ENCODE measurements at places on chromosomes 7 and 10.

DNA sequence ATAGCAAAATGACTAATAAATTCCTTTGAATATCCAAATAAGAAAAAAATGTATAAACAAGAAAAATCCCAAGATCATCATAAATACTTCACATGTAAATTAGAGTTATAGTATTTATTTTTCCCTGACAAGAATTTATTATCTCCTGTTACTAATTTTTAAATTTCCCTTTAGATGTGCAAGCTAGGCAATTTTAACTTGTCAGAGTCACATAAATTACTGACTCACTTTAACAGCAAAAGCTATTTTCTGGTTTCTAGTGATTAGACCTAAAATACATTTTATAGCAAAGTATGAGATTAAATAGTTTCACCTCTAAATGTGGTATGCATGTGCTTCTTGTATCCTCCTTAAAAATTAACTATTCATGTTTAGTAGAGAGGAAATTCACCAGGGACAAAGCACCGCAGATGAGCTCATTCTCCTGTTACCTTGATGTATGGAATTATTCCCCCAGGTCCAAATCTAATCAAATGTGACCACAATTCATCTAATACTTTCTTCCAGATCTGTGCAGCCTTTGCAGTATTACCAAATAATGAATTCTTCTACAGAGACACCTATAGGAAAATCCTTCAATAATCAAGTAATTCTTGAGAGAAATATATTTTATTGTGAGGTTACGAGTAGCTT, 621.2 kb downstream of the DNAJB9 start:
- no peak for DNase-seq

DNA sequence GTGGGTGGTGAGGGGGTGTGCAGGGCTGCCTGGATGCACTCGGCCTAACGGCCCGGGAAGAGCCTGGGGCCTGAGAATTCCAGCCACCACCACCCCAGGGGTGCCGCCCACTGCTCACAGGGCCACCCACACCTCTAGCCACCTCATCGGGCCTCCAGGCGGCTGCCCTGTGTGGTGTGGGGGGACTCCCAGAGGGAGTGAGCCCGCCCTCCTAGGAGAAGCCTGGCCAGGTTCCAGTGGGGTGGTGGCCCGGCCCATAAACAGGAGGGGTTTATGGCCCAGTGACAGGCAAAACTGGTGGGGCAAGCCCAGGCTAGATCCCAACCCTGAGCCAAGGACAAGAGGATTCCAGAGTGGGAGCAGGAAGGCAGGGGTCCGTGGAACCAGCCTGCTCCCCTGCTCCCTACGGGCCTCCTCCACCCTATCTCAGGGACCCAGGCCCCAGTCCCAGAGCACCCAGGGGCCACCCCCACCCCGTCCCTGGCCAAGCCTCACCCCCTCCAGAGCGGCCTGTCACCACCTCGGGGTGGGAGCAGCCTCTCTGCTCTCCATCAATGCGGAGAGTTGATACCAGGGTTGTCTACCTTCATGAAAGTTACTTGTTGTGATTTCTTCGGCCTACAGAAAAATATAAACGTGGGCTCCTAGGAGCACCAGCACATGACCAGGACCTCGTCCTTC, 20.2 kb upstream of the PDGFA start:
- DNase-seq = no peak

DNA sequence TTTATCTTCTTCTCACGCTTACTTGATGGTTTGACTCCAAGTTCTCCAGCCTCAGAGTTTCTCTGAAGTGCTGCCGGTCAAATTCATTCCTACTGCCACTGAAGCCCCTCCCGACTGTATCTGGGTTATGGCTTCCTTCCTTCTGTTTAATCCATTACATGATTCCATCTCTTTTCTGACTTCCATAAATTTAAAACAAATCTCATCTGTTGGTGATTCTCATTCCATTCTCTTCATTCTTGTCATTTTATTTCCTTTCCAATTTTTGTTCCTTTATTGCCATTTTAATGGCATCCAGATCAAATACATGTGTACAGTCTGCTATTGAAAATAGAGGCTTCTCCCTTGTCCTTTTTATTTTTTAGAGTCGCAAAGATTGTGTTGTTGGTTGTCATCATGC, 25.4 kb upstream of the HIBADH start:
- DNase-seq = no peak

DNA sequence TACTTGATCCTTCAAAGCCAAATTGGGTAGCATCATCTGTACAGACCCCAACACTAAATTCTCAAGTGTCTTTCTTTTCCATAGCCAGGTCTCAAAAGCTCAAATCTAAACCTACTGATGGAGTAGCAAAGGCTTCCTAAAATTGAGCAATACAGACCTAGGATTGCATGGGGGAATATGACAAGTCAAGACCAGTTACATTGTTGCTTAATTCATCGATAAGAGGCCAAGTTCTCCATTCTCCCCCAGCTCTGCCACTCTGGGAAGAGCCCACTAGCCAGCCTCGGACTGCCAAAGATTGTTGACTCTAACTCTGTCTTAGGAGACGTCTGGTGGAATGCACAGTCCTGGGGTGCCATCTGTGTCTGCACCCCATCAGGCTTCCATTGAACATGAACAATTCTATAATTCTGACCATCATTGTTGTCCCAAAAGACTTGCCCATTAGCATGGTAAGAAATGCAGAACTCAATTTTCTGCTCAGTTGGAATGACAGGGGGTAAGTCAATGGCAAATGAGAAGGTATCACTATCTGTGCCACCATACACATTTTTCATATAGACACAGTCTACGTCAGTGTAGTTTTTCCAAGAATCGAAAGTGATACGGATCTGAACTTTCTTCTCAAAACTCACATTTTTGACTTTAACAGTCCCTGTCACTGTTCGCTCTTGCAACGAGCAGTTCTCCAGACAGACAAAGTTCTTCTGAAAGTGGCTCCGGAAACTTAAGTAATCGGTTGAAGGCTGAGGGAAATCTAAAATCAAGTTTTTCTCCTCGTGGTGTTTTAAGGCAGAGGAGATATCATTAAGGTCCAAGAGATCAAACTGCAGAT, 2.9 kb downstream of the PPP1R3C start:
- no peak for DNase-seq

GRCh38 chr10:99344715-99345114, 15.6 kb downstream of the CNNM1 start:
- no peak for DNase-seq

DNA sequence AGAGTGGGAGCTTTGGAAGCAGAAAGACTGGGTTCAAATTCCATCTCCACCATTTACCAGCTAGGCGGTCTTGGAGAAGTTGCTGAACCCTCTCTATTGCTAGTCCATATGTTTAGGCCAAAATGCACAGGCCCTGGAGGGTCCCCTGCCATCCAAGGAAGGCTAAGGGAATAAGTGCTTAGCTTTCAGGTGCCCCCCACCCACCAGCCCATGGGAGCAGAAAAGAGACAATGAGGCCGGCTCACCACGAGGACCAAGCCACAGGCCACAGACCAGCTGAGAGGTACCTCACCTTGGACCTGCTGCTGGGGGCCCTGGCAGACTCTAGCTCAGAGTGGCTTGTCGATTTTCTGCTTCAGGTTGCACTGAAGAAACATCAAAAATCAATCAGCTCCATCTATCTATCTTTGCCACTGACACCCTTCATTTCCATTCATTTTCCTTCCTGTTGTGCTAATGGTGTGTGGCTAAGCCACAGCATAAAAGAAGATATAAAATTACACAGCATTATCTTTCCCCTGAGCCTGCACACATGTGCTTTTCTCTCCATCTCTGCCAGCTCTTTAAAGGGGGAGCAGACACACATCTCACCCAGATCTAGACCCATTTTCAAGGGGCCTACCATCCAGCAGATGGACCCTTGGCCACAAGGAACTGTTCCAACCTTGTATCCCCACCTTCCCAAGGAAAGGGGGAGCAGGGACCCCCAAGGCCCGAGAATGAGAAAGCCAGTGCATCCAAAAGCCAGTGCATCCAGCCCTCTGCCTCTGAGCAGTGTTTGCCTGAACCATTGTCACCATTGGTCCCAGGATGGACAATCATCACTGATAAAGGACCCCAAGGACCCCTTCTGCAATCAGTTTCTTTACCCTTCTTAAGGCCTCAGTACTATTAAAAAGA, 65.4 kb downstream of the GRID1 start:
- no peak for DNase-seq

- no peak for DNase-seq
These were observed 28.4 kb downstream of the DNAJC9 start for GRCh38 chr10:73218431-73219191.

GRCh38 chr10:76649723-76650127, 987.9 kb downstream of the KCNMA1 start:
- DNase-seq = no peak

- DNase-seq = no peak
These were observed 10.7 kb upstream of the HOXA13 start for GRCh38 chr7:27210441-27211083.

DNA sequence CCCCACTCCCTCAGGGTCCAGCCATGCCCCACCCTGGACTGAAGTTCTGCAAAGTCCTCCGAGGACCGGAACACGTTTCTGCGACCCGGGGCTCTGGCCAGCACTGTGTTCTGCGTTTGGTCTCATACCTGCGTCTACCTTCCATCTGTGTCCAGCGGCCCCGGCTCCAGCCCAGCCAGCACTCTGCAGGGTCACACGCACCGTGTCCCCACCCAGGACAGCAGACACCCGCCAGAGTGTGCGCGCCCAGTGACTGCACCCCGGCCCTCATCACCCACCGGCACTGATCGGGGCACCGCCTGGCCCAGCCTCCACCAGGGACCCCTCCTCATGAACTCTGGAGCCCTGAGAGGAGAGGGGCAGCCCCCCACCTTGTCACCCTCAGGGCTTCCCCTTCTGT, 20.3 kb downstream of the SLC29A4 start:
- no peak for DNase-seq

GRCh38 chr10:3702056-3702546, 82.9 kb downstream of the KLF6 start:
- DNase-seq = no peak

GRCh38 chr7:71470326-71470725, 338.4 kb downstream of the GALNT17 start:
- DNase-seq = no peak

- no peak for DNase-seq
These were observed 90.4 kb downstream of the SVOPL start for GRCh38 chr7:138610671-138611170.

DNA sequence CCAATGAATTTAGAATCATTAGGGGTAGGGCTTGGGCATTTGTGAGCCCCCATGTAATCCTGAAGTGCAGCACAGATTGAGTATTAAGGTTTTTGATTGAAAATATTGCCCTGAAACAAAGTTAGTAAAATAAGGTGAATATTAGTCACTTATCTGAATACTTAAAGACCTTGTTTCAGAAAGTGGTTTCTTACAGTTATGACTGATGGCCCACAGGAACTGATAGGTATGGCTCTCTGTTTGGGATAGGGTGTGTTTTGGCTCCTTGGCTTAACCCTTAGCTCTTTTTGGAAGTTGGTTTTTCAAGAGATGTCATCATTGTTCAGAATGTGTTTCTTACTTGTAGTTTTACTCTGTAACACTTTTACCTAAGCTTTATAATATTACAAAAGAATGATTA, 34.8 kb downstream of the MDFIC start:
- no peak for DNase-seq

GRCh38 chr10:31768467-31768866, 160.2 kb downstream of the ARHGAP12 start:
- DNase-seq = no peak

- no peak for DNase-seq
These were observed 9.1 kb downstream of the SDHAF3 start for GRCh38 chr7:97126483-97127171.

DNA sequence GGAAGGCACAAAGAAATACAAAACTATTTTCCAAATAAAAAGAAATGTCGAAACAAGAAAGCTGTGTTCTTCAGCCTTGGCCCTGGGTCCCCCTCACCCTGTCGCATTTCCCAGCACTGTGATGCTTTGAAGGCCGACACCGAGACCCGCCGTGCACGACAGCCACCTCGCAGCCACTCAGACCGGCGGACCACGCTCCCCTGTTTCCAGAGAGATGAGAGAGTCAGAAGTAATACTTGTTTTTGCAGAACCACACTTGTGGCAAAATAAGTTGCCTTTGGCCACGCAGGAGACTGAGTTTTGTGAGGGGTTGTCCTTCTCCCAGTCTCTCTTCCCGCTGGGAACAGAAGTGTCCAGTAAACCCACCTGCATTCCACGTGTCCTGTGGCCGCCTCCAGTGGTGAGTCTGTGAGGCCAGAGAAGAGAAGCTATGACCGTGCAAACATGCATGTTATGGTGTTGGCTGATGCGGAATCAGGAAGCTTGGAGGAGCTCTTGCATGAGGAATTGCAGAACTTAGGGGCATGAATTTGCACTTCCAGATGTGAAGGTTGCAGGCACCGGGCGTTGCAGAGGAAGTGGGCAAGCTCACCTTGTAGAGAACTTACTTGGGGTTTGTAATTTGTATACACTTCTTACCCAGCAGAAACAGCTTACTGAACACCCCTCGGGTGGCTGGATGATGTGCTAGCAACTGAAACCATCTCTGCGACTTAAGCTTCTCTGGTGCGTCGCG, 194.5 kb downstream of the EBF3 start:
- DNase-seq = no peak

GRCh38 chr7:144513334-144513733, 109.8 kb upstream of the NOBOX start:
- DNase-seq = no peak

GRCh38 chr7:151271699-151272355, 23.3 kb upstream of the SMARCD3 start:
- no peak for DNase-seq

GRCh38 chr10:49768329-49768728, 6.2 kb upstream of the OGDHL start:
- DNase-seq = no peak

- no peak for DNase-seq
These were observed 223.9 kb downstream of the GPR158 start for GRCh38 chr10:25398680-25399079.

DNA sequence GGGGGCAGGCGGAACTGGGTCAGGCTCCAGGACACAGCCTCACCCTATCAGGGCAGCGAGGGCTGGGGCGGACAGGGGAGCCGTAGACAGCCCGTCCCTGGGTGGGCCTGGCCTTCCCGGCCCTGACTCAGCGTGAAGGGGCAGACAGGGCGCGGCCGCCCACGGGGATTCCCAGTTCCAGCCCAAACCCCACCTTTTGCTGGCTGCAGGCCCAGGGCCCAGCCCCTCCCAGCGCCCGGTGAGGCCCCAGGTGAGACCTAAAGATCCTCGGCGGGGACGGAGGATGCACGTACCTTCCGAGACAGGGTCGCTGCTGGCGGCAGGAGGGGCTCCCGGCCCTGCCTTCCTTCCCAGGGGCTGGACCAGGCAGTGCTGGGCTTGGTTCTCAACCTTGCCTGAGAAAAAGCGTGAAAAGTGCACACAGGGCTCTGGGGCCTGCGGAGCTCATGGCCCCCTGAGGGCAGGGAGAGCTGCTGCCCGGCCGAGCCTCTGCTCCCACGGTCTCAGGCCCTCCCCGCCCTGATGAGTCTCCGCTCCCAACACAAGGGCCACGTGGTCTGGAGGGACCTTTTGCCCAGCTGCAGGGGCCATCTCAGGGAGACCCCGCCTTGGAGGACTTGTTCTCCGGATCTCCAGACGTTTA, 43.9 kb upstream of the DNAJB6 start:
- no peak for DNase-seq

GRCh38 chr7:120332433-120332832, 59.5 kb downstream of the KCND2 start:
- DNase-seq = no peak

Measured in activated CD4-positive, alpha-beta T cell treated with anti-CD3 and anti-CD28 coated beads, Interleukin-2, amount 50 U/mL, for 24 hours (primary cell).